ENCODE measurements at places on chromosomes 7 and 10.

- no peak for DNase-seq
Measured at GRCh38 chr10:80871083-80871482, 333.4 kb downstream of the SH2D4B start.

GRCh38 chr7:130648580-130648979, 20.0 kb downstream of the COPG2 start:
- DNase-seq = no peak

DNA sequence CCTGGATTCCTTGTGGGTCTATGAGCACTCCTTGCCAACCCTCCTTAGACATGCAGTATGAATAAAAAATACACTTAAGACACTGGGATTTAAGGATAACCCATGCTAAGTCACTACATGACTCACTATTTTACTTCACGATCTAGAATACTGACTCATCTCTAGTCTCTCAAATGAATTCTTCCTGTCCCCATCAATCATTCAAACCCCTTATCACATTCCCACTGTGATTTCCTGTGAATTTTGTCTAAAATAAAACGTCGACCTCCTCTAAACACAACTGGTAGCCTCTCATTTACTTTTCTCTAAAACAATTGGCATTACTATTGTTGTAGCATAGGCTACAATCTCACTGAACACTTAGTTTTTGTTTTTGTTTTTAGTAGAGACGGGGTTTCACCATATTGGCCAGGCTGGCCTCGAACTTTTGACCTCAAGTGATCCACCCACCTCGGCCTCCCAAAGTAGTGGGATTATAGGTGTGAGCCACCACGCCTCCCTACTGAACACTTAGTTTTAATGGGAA, 3.9 kb upstream of the IQUB start:
- no peak for DNase-seq

GRCh38 chr7:6385110-6385781, 62.5 kb downstream of the DAGLB start:
- DNase-seq = no peak

- DNase-seq = no peak
Measured at GRCh38 chr7:132560825-132561529, 15.3 kb downstream of the PLXNA4 start.

- DNase-seq = no peak
Measured at GRCh38 chr10:86176850-86177536, 189.6 kb downstream of the GRID1 start.

GRCh38 chr10:126634911-126635310, 35.6 kb downstream of the C10orf90 start:
- no peak for DNase-seq

DNA sequence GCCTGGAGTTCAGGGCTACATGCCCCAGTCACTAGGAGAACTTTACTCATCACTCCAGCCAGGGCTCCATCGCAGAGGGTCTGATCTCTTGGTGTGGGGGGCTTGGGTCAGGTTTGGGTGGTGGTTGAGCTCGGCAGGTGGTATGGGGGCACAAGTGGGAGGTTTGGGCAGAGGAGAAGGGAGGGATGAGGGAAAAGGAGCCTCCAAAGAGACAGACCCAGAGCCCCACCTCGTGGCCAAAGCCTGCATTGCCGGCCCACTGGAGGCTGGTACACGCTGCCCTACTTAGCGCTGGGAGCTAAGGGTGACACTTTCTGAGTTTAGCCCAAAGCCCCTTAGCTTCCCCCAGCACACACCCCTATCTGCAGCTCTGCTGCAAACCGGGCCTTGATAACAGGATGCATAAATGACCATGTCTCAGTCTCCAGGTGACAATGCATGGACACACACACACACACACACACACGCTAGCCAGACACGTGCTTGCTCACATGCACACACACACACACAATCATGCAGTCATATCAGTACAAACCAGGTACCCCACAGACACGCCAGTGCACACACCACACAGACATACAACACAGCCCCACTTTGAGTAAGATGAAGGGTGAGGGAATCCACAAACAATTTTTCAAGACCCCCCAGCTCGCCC, 14.7 kb downstream of the LZTS2 start:
- peak; percentile 72 for DNase-seq

GRCh38 chr10:12390733-12391132, 41.4 kb downstream of the CAMK1D start:
- DNase-seq = no peak

GRCh38 chr10:78889536-78890063, 179.2 kb upstream of the ZMIZ1 start:
- DNase-seq = no peak

DNA sequence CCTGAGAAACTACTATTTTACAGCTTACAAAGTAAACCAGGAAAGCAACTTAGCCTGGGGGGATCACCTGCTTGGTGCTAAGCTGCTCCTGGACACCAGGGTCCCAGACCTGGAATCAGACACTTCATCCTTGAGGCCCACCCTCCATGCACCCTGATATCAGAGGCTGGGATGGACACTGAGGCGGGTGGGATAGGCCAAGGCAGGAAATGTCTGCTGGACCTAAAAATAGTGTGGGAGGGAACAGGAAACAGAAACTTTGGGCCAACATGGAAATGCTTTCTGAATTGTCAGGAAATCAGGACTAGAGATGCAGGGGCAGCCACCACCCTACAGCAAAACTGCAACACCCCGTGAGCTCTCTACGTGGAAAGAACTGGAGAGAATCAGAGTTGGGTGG, 101.5 kb upstream of the PODXL start:
- DNase-seq = no peak

GRCh38 chr7:17318146-17318545, 19.7 kb downstream of the AHR start:
- no peak for DNase-seq

- no peak for DNase-seq
Measured at GRCh38 chr10:103816431-103816830, 38.9 kb downstream of the SH3PXD2A start.

- no peak for DNase-seq
Measured at GRCh38 chr10:83542774-83543411, 596.4 kb upstream of the GHITM start.

GRCh38 chr10:60810437-60811182, 32.3 kb downstream of the CDK1 start:
- DNase-seq = no peak

DNA sequence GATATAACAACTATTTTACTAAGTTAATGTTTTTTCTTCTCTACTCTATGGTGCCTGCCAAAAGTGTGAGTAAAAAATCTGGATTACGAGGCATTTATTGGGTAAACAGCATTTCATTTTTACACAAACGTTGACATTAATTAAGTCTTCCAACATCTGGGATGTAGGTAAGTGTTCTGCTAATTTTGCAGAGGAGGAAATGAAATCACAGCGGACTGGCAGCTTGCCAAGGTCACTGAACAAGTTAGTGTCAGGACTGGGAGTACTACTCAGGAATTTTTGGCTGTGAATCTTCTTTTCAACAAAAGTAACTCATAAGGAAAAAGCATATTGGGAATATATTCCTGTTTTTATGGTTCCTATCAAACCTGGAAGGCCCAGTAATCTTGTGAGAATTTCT, 612.1 kb upstream of the FZD8 start:
- DNase-seq = no peak

DNA sequence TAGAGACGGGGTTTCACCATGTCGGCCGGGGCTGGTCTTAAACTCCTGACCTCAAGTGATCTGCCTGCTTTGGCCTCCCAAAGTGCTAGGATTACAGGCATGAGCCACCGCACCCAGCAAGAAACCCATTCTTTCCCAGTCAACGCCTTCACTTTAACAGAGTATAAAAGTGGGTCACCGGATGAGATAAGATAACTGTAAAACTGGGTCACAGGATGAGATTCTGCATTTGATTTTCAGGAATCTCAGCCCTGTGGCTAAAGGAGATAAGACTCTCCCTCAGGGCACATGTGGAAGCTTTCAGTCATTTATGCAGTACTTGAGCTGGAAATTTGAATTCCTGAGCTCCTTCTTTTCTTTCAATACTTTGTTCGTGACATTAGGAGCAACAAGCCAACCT, 70.8 kb downstream of the LRRC17 start:
- DNase-seq = no peak

DNA sequence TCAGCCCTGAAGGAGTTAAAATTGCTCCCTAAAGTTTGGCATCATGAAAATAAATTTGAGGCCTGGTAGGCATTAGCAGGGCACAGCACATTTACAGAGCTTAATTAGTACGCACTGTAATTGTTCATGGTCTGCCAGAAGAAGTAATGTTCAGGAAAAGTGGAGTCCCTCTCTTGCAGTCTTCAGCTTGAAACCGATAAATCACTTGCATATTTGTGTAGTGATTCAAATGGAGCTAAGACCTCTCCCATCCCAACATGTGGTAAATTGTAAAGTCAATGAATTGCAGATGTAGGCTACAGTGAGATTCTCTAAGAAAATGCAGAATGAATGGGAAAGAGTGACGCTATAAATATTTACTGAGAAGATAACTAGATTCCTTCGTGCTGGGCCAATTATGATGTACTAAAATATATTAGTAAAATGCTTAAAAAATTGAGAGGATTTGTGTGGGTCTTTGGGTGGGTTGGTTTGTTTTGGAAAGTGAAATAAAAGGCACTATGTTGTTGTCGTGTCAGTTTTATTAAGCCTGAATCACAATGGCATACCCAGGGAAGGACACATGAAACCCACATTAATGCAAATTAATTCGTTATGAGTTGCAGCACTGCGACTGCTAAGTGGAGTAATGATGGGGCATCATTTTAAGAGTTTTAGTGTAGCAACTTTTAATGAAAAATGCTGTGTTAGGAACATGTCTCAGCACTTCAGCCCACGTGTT, 8.4 kb downstream of the TCF7L2 start:
- no peak for DNase-seq
